GM06990 (cell line): ENCODE measurements at places on chromosomes 7 and 10.

DNA sequence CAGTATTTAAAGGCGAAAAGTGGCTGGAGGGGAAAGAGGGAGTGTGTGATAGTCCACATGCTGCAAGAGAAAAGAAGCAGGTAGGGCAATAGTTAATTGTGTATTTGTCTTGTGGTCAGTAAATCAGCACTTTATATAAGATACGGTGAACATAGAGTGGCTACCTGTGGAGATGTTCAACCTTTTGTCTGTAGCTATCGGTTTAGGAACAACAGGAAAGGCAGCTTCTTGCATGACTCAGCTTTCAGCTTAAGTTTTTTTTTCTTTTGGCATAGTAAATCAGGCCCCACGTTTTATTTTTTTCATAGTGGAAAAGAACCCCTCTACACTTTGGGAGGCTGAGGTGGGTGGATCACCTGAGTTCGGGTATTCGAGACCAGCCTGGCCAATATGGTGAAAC, 14.2 kb upstream of the MTPN start:
- DNase-seq: no peak

DNA sequence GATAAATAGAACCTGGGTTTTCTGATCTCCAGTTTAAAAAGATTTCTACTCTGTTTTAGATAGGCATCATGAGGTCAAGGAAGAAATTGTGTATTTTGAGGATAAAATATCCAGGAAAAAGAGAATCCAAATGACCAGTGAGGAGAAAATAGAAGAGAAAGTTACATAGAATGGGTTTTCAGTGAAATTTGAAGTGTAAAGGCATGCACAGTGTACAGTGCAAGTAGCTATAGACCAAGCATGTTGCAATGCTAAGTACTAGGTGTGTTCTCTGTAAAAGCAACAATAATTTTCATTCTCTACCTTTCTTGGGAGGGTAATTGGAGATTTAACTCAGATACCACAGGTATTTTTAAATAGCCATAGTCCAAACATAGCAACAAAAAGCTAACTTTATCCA, 22.6 kb downstream of the CDK1 start:
- DNase-seq: no peak

DNA sequence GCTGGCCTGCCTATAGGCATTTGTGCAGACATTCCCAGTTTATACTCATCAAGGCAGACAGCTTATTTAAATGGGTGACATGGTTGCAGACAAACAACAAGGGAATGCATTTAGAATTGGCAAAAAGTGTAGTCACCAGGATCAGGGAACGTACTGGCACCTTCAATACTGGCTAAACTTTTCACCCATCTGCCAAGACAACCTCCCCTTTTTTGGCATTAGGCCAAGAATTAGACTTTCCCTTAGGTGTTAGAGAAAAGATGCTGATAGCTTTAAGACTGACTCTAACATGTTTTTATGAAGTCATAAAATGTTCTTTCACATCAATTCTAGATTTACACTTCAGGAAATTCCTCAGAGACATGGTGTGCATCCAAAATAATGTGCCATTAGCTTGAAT, 365.9 kb downstream of the PHTF2 start:
- no peak for DNase-seq

DNA sequence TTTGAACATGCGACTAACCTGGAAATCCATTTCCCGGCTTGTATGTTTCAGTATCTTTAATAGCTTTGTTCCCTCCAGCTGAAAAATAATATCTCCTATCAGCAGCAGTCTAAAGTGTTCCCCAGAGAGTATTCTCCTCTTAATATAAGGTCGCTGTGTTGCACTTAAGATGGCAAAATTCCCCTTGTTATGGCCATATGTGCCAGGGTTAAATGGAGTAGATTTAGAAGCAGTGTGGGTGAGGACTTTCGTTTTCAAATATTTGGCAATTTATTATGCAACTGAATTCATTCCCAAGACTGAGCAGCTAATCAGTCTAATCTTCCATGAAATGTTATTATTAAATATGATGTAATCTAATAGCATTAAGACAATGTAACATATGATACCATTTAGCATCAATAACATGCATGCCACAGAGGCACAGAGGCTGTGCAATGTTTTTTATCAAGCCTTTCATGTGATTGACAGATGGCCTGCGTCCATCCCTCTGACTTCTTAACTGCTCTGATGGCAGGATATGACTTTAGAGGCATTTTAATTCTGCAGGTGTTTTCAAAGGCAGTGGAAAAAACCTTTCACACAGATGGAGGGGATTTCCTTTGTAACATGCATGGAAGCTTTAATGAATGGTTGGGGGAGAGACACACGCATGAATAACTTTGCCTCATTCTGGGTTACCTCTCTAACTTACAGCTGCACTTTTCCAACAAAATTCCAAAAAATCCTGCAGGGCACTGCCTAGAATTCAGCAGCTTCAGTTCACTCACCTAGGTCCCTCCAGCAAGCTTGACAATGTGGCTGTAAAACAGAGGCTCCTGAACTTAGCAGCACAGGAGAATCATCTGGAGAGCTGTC, 55.1 kb upstream of the ZPBP start:
- peak; percentile 69 for DNase-seq

DNA sequence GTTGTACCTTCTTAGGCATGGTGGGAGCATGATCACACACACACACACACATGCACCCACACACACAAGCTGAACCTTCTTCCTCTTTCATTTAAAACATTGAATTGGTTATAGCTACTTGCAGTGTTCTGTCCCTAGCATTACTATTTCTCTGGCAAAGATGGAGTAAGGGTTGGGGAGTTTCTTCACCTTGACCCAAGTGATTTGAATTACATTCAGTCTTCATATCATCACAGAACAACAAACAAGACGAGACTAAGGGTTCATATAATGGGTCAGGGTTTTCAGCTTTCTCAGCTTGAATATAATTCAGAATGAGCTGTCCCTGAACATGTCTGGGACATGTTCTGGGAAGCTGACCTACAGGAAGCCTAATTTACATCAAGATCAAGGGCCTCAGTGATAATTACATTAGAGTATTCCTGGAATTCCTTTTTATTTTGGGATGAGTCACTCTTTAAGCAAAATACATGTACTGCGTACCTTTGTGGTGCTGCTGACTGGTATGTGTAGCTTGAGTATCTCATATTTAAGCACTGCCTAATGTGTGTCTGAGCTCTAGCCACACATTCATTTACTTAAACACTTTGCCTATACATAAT, 213.5 kb upstream of the TMEM229A start:
- DNase-seq: no peak

DNA sequence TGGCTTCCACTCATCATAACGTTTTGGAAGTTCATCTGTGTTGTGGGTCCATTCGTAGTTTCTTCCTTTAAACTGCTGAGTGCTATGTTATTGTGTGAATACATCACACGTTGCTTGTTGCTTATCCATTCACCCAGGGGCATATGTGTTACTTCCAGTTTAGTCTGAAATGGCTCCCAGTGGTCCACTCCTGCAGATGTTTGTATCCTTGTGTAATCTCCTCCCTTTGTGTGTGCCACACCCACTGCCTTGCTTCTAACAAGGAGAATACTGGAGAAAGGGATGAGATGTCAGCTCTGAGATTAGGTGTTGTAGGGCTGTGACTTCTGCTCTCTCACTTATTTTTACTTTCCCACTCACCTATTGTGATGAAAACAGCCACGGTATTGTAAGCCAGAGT, 239.1 kb upstream of the HABP2 start:
- DNase-seq: no peak

DNA sequence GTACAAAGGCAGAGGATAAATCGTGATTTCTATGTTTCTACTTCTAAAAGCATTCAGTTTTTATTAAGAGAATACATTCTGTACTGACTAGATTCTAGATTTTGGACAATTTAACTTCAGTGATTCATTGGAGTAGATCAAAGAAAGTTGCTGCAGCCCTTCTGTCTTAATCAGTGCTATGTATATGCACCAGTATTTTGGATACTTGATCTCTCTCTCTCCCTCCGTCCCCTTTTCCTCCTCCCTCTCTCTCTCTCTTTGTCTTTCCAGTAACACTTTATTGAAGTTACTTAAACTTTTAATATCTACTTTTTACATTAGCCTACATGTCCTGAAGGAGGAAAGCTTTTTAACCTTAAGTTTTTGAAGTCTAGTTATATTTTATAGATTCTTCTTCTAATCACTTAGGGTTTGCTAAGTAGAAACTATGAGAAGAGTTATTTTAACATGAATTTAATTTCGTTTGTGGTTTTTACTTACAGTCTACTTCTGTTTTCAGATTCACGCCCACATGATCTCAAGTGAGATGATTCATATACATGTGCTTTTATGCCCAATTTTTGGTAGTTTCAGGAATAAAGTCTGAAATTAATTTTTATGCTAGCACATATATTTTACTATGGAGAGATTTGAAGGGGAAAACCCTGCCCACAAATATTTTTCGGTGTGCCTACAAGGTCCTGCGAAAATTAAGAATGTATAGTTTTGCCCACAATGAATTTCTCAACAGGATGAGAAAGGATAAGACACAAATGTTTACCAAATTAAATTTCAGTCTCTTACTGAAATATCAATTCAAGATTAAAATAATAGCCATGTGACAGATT, 9.1 kb downstream of the MDFIC start:
- peak; percentile 69 for DNase-seq
